ENCODE measurements at places on chromosomes 3 and 15. TPM values are rescaled to one million over a fixed set of nuclear protein-coding genes. Genes with fewer than 3 reads are reported as not detected.

The GREM1 gene
- 78.7 TPM for total RNA-seq

The TMF1 gene
- 9.1 TPM for total RNA-seq

The P3H2 gene
- 67.0 TPM for total RNA-seq

The ANKRD34C gene
- total RNA-seq, result not detected

The HTR3E gene
- total RNA-seq, result not detected

The CCK gene
- total RNA-seq, result not detected

The ABI3BP gene
- 0.49 TPM for total RNA-seq

The CLDN1 gene
- 84.9 TPM for total RNA-seq

The FBXO40 gene
- total RNA-seq, result not detected

The SERPINI1 gene
- total RNA-seq, result 0.89 TPM

The DOCK3 gene
- total RNA-seq, result 0.13 TPM

The FEZF2 gene
- total RNA-seq, result not detected

The CCR1 gene
- total RNA-seq, result not detected

The BDH1 gene
- 24.4 TPM for total RNA-seq

The KBTBD12 gene
- 0.16 TPM for total RNA-seq

The CSPG4 gene
- total RNA-seq, result 22.8 TPM

The THUMPD3 gene
- total RNA-seq, result 17.5 TPM

The CLCN2 gene
- total RNA-seq, result 4.1 TPM

The RTP3 gene
- not detected for total RNA-seq

The PDCD10 gene
- 43.5 TPM for total RNA-seq

The HESX1 gene
- 2.6 TPM for total RNA-seq

The HRH1 gene
- 35.2 TPM for total RNA-seq

The ACKR2 gene
- 0.89 TPM for total RNA-seq

The IMPDH2 gene
- total RNA-seq, result 182 TPM

The MGA gene
- total RNA-seq, result 11.6 TPM

The TYRO3 gene
- total RNA-seq, result 11.7 TPM

The ZMYND10 gene
- 3.9 TPM for total RNA-seq

The ATP10A gene
- total RNA-seq, result 28.5 TPM

The CCR3 gene
- not detected for total RNA-seq

The PARP15 gene
- total RNA-seq, result not detected

The CHL1 gene
- total RNA-seq, result not detected

The MCTP2 gene
- total RNA-seq, result 4.4 TPM

The MUSTN1 gene
- not detected for total RNA-seq

The HMG20A gene
- total RNA-seq, result 29.9 TPM

The CLDN16 gene
- total RNA-seq, result 0.16 TPM

The RBPMS2 gene
- total RNA-seq, result 1.3 TPM

The CHST2 gene
- total RNA-seq, result 11.1 TPM

The NR1I2 gene
- under 0.01 TPM for total RNA-seq

The PPP1R14D gene
- total RNA-seq, result not detected

The P2RY1 gene
- under 0.01 TPM for total RNA-seq

The CNTN3 gene
- total RNA-seq, result not detected

The IGSF11 gene
- under 0.01 TPM for total RNA-seq

Measured in mesangial cell (primary cell).